Esophagus squamous epithelium (tissue), 5 donors: ENCODE measurements at places on chromosomes 3 and 15.

DNA sequence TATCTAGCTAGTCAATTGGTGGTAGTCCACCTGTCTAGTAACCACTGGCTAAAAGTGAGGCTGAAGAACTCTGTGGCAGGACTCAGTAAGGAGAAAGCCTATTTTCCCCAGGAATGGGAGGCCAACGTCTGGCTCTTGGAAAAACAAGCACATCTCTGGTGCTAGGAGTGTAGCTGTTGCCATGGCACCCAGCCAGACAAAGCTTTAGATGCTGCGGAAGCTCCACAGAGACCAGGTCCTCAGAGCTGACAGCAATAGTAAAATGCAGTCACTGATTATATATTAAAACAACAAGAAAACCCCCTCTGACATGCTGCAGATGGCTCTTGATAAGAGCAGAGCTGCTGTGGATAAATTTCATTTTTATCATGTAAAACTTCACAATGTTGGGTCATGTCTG lies 124.9 kb upstream of the STRIT1 start:
- DNase-seq: no peak

DNA sequence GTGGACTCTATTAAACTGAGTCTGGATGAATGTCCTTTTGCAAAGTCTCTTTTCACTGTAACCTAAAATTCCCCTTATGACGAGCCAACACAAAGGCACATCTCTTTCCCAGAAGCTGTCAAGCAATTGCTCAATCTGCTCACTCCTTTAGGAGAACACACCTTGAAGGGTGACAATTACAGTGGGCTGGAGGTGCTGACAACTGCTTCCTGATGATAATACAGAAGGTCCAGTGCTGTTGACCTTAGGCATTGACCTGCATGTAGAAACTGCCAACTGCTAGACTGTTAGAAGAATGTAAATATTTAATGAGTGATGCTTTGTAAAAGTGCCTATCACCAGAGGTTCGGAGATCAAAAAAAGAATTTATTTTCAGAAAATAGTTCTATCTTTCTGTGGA lies 757.7 kb downstream of the GRM7 start:
- DNase-seq: no peak

- no peak for DNase-seq
These were observed 410.4 kb upstream of the RORA start for GRCh38 chr15:61639491-61639890.

DNA sequence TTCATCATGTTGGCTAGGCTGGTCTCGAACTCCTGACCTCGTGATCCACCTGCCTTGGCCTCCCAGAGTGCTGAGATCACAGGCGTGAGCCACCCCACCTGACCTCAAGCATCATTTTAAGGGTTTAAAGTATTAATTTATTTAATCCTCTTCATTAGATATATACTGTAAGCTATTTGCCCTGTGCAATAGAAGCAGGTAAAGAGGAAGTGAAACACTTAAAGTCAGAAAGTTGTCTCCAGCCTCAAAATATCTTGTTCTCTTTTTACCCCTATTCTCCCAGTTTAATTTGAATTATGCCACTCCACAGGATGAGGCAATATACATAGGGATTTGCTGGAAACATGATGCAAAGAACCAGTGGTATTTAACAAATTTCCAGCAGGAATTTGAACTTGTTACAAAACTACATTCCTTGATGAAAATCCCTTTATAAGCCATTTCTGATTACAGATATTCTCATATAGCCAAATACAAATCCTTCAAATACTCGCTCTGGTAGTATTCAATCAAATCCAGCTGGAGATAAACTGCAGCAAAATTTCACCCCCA lies 2.0 kb downstream of the NDUFB5 start:
- DNase-seq: no peak

DNA sequence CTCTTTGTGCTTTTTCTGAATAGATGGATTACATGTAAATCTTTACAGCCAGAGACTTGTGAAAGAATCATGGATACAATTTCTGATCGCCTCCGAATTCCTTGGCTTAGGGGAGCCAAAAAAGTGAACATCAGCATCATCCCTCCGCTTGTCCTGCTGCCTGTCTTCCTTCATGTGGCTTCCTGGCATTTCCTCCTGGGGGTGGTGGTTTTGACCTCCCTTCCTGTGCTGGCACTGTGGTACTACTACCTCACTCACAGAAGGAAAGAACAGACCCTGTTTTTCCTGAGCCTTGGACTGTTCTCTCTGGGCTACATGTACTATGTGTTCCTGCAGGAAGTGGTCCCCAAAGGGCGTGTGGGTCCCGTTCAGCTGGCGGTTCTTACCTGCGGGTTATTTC lies 5.9 kb downstream of the ZDHHC23 start:
- DNase-seq: no peak

- no peak for DNase-seq
These were observed 115.7 kb upstream of the P2RY1 start for GRCh38 chr3:152719264-152719663.

DNA sequence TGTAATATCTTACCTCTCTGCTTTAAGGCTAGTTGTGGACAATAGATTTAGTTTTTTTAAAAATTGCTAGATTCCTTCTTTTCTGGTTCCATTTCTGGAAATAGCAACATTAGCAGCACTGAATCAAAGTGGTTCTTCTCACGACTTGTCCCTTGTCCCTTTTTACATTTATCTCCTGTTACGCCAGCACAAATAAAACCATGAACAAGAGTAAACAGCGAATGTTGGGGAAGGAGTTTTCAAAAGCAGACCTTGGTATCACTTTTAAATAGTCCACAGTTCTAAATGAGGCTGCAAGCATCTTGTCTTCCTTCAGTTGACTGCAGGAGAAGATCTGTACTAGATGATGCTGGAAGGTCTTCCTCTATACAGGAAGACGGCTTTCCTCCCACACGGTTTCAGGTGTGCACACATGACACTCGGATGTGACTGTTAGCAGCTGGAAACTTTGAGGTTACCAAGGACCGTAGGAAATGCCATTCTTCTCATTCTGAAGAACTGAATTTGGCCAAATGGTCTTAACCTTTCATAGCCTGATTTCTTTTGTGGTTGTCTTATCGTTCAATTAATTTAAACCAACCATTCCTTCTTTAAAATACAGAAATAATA lies 251.0 kb upstream of the ICE2 start:
- no peak for DNase-seq

DNA sequence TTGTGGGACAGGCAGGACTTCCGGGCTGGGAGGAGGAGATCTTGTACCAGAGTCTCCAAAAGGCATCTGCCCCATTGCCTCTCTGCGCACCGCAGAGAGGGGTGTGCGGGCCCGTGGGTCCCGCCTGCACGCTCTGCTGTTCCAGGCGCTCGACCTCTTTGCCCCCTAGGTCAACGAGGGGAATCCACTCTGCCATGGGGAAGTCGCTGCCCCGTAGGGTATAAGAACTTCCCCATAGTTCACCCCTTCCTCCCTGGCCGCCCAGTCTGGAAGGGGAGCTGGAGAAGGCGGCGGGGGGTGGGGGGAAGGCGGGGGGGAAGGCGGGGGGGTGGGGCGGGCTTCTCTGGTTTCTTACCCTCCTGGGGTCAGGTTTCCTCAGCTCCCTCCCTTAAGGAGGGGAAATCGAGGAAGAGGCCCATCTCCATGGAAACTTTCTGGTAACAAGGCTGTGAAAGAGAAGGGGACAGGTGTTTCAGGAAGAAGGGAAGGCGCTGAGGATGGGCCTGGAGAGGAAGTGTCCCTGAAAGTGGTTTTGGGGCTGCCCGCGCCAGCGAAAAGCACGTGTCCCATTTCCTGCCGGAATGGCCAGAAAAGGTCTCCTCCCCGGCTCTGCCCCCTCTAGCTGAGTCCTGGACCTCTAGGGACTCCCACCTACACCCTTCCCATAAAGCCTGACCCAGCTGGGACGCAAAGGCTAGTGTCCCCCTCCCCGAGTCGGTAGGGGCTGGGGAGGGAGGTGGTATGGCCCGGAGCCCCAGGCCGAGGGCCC lies 27.5 kb downstream of the NR1I2 start:
- DNase-seq: no peak

DNA sequence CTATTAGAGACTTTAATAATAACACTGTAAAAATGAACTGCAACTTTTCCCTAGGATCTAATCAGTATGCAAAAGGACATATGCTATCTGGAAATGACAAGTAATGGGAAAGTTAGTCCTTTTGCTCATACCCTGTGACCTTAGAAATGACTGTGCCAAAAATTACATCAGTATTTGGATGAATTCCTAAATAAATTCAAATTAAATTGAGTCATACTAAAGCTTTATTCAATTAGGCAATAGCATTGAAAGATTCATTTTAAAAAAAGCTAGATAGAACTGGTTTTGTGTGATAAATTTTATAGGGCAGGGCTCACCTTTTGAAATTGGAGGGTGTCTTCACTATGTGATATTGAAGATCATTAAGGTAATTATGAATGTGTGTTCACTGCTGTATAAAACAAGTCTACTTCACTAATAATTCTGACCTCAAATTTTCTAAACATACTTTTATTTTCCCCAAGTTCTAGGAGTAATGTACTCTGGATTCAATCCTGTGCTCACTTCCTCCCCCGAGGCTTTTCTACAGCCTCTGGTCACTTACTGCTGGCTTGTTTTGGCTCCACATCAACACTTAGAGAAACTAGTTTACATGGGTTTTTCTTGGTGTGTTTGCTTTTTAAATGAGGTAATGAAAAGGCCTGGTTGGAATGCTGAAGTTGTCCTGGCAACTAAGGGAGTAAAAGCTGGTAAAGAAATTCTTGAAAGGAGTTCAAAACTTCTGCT lies 44.4 kb upstream of the SPTSSB start:
- no peak for DNase-seq

DNA sequence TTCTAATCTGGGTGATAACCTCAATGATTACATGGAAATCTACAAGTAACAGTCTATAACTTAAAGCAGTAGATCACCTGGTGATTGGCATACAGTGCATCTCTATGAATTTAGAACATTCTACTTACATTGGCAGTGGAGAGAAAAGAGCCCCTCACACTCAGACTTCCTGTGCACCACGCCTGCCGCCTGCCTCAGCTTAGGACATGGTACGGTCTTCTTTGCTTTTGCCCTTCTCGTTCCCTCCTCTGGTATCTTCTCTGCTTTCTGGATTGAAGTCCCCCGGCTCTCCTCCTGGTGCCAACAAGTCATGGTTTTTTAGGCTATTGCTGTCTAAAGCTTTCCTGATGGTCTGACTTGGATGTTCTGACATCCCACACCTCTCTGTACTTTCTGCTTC lies 7.9 kb upstream of the KCNMB3 start:
- no peak for DNase-seq

- no peak for DNase-seq
These were observed 138.1 kb upstream of the RAP2B start for GRCh38 chr3:153023896-153024295.

GRCh38 chr3:131349454-131349853 lies 32.1 kb upstream of the NUDT16 start:
- no peak for DNase-seq

- DNase-seq: no peak
These were observed at the start of gene FSD2 for GRCh38 chr15:82805994-82806406. Gene FSD2, minus strand, starts transcription at chr15:82806069. Its CDS starts 18,679 bp downstream, at chr15:82787390.

DNA sequence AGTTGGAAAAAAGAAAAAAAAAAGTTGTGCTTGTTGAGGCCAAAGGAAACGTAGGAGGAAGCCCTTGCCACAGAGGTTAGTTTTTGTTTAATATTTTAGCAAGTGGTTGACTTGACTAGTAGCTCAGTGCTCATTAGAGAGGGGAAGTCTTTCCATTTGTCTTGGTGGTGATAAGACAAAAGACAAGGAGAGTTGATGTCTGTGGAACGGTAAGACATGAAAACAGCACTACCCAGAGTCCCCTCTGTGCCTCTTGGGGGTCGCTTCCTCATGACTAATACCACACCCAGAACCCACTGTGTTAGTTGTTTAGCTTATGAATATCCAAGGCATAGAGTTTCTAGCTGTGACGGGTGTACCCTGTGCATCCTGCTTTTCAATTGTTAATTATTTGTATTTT lies 211.4 kb downstream of the ITPR1 start:
- no peak for DNase-seq

DNA sequence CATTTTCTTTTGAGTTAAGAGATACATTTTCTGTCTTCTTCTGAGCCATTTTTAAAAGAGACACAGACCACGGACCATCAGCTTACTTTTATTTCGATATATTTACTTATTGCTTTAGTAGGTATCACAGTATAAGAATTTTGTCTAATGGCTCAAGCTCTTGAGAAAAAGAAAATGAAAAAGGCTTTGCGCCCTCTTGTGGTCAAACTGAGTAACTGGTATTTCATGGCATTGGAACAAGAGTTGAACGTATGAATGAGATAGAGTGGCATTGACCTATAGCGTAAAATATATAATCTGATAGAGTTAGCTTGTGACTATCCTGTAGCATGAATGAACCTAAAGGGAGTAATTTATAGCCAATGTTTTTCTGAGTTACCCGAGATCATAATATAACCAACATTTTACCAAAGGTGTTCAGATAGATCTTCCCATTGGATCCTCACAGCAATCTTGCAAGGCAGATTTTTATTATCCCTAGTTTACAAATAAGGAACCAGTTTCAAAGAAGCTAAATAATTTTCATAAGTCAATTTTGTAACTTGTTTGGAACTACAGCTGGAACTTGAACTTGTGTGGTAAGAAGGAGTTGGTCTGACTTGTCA lies 154.6 kb downstream of the POLR2M start:
- no peak for DNase-seq

DNA sequence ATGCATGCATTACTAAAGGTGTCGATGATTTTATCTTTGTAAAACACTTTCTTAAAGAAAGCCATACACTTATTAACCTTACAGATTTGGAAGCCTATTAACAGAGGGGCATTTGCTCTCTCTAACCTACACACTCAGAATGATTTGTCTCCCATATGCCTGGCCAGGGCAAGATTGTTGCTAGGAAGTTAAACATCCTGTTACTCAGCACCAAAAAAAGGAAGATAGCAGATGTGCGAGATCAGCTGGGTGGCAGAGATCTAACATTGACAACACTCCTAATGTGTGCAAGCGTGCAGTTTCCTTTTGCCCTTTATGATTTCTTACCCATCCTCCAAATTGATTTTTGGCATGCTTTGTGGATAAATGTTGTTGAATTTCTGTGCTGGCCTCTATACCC lies 73.9 kb upstream of the TMEM108 start:
- DNase-seq: no peak

- no peak for DNase-seq
These were observed 4.2 kb downstream of the RARRES1 start for GRCh38 chr3:158728061-158728377.

GRCh38 chr3:46746711-46747110 lies 29.0 kb upstream of the PRSS50 start:
- DNase-seq: no peak

- no peak for DNase-seq
These were observed 167.1 kb downstream of the P3H2 start for GRCh38 chr3:189953551-189953950.

DNA sequence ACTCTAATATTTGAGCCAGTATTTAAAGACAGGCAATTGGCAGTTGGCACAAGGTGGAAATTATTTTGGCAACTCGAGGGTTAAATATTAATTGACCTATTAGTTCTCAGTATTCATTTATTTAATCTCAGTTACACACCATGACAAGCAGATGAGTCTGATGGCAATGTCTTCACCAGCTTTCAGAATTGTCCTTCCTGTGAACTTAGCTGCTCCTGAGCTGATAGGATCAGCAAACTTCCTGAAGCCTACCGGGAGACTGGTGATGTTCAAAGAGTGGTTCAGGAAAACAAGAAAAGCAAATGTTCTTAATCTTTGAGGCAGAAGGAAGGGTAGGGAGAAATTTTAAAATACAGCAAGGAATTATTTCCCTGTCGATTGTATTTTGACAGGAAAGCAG lies 522.2 kb downstream of the SOX2 start:
- no peak for DNase-seq

GRCh38 chr3:89426060-89426459 lies 318.6 kb downstream of the EPHA3 start:
- no peak for DNase-seq

GRCh38 chr15:72178976-72179585 lies 18.5 kb downstream of the GRAMD2A start:
- no peak for DNase-seq

GRCh38 chr3:47098910-47099309 lies 65.0 kb downstream of the SETD2 start:
- no peak for DNase-seq
